Glutamatergic neuron (in vitro differentiated cells): ENCODE measurements at places on chromosomes 7 and 10.

GRCh38 chr10:122877264-122877663 is 2.1 kb downstream of the FAM24B start:
- H3K36me3 ChIP-seq = no peaks in the 10 kb centered on the region
- peak overlapping the region; percentile 89 for H3K27ac ChIP-seq
- DNase-seq = no peak
- H3K4me3 ChIP-seq = peak overlapping the region; percentile 99
- H3K27me3 ChIP-seq = peaks cover 11% of the 10 kb centered on the region

- peaks cover 6% of the 10 kb centered on the region for H3K27me3 ChIP-seq
- H3K4me1 ChIP-seq = peaks cover 38% of the 10 kb centered on the region
- H3K36me3 ChIP-seq = no peaks in the 10 kb centered on the region
- H3K4me3 ChIP-seq = no peak overlapping the region
- no peak for DNase-seq
Measured at GRCh38 chr7:22378199-22378980, 21.4 kb upstream of the RAPGEF5 start.

DNA sequence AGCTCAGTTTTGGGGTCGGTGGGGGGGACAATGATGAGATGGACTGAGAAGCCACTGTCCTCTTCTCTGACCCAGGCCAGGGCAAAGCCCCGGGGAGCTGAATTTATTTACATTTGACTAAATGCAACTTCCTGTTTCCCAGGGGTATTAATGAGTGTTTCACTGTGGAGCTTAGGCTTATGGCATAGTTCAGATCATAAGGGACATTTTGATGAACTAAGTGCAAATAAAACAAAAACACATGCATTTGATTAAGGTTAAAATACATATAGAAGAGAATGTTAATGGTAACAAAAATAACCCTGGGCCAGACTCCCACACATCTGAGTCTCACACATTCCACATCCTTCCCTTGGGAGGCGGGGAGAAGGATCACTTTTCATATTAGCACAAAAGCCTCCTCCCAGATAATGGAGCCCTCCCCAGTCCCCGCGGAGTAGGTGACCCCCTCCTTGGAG is 320.6 kb downstream of the FRMD4A start:
- no peaks in the 10 kb centered on the region for H3K36me3 ChIP-seq
- peak; percentile 59 for DNase-seq
- peaks cover 7% of the 10 kb centered on the region for H3K27me3 ChIP-seq
- peaks cover 52% of the 10 kb centered on the region for H3K4me1 ChIP-seq
- H3K4me3 ChIP-seq = peak overlapping the region; percentile 77

DNA sequence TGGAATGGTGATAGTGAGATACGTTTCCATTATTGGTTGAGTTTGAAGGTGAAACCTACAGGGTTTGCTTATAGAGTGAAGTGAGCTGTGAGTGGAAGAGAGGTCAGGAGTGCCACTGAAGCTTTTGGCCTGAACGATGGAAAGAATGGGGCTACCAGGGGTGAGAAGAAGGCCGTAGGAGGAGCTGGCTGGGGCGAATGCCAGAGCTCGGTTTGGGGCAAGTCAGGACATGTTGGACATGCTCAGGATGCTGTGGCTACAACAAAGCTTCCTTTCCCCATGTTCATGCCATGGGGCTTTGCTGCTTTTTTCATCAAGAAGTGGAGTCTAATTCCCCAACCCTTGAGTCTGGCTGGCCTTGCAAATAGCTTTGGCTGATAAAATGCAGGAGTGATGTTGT is 253.7 kb downstream of the GLRX3 start:
- H3K27me3 ChIP-seq = peaks cover 3% of the 10 kb centered on the region
- H3K4me1 ChIP-seq = no peaks in the 10 kb centered on the region
- H3K36me3 ChIP-seq = peaks cover 9% of the 10 kb centered on the region
- H3K27ac ChIP-seq = no peak overlapping the region

DNA sequence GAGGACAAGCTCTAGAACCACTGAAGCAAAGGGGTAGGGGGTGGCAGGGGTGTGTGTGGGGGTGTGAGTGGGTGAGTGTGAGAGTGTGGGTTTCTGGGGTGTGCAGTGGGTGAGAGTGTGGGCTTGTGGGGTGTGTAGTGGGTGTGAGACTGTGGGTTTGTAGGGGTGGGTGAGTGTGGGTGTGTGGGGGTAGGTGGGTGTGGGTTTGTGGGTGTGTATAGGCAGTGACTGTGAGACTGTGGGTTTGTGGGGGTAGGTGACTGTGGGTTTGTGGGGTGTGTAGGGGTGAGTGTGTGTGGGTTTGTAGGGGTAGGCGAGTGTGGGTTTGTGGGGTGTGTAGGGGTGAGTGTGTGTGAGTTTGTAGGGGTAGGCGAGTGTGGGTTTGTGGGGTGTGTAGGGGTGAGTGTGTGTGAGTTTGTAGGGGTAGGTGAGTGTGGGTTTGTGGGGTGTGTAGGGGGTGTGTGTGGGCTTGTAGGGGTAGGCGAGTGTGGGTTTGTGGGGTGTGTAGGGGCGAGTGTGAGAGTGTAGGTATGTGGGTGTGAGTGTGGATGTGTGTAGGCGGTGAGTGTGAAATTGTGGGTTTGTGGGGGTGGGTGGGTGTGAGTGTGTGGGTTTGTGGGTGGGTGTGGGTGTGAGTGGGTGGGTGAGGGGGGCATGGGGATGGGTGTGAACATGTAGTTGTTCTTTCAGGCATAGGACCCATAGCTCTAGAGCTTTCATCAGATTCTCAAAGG is 8.8 kb downstream of the NOS3 start:
- H3K27ac ChIP-seq = no peak overlapping the region
- H3K4me3 ChIP-seq = no peak overlapping the region
- peaks cover 1% of the 10 kb centered on the region for H3K4me1 ChIP-seq
- peaks cover 3% of the 10 kb centered on the region for H3K27me3 ChIP-seq
